ENCODE measurements at places on chromosomes 5 and 9. TPM values are rescaled to one million over a fixed set of nuclear protein-coding genes. Genes with fewer than 3 reads are reported as not detected.

ADGRD2 gene
- total RNA-seq: not detected

SOX30 gene
- 0.89 TPM for total RNA-seq

TDRD7 gene
- 7.2 TPM for total RNA-seq

C5orf15 gene
- 32.6 TPM for total RNA-seq

KIF12 gene
- total RNA-seq: not detected

GFI1B gene
- not detected for total RNA-seq

GALT gene
- 35.0 TPM for total RNA-seq

C9orf50 gene
- not detected for total RNA-seq

ZNF879 gene
- total RNA-seq: 2.6 TPM

NCS1 gene
- 26.1 TPM for total RNA-seq

ABO gene
- total RNA-seq: 2.5 TPM

ADAMTSL2 gene
- total RNA-seq: 4.9 TPM

PDCD1LG2 gene
- total RNA-seq: 2.2 TPM

TMEM252 gene
- not detected for total RNA-seq

IL4 gene
- not detected for total RNA-seq

Measured in right atrium auricular region (tissue), 2 donors.